ENCODE measurements at places on chromosomes 1 and 21.

DNA sequence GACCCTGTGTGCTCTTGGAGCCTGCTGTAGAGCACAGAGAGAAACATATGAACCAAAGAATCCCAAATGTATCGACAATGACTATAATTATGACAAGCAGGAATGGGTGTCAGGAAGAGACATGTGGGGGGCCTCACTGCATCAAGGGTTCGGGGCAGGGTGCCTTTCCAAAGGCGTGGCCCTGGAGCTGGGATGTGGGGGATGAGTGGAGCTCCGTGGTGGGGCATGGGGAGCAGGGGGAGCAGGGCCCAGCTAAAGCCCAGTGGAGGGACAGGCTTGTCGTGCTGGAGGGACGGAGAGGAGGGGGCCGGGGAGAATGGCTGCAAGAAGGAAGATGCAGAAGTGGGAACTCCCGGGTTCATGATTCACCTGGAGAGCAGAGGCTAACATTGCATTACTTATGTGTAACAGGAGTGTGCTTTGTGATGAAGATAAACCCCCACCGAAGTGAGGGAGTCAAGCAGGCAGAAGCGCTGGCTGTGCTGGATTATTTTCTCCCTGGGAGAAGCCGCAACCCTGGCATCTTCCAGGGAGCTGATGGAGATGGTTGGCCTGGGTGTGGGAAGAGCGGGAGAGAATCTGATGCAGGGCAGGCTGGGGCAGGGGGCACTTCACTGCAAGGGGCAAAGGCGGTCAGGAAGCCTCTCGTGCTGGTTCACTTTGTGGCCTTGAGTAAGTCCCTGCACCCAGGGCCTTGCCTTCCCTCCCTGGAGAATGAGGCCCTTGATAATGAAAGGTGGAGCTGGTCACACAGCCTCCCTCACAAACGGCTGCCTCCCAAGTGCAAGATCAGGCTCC, 124.6 kb upstream of the RUNX3 start:
- DNase-seq: no peak

GRCh38 chr1:109762821-109763645, 690 bp downstream of the EPS8L3 start:
- DNase-seq: no peak

DNA sequence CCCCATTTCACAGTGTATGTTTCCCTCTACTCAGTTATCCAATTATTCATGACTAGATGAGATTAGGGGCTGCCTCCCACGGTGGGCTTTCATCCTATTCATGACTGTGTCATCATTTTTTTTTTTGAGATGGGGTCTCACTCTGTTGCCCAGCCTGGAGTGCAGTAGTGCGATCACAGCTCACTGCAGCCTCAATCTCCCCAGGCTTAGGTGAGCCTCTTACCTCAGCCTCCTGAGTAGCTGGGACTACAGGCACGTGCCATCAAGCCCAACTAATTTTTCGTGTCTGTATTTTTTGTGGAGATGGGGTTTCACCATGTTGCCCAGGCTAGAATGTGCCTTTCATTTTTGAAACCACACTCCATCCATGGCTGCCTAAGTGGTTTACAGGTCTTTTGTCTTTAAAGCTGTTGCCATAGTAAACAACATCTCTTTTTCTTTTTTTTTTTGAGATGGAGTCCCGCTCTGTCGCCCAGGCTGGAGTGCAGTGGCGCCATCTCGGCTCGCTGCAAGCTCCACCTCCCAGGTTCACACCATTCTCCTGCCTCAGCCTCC, 60.0 kb downstream of the PIK3CD start:
- no peak for DNase-seq

- no peak for DNase-seq
Observed at GRCh38 chr1:39173995-39174380, 30.5 kb upstream of the MACF1 start.

- DNase-seq: no peak
Observed at GRCh38 chr1:83756984-83757717, 241.8 kb downstream of the TTLL7 start.
